ENCODE measurements at places on chromosomes 1 and 21.

- DNase-seq = no peak
Measured at GRCh38 chr1:212651977-212652376, 43.4 kb downstream of the ATF3 start.

- no peak for DNase-seq
Measured at GRCh38 chr1:32761936-32762335, 55.2 kb downstream of the YARS1 start.

- DNase-seq = no peak
Measured at GRCh38 chr1:40634901-40635655, 30.4 kb downstream of the RIMS3 start.

- no peak for DNase-seq
Measured at GRCh38 chr1:119008483-119009311, 20.6 kb upstream of the TBX15 start.
